Ovary (tissue), 10 donors: ENCODE measurements at places on chromosomes 1 and 21. TPM values are rescaled to one million over a fixed set of nuclear protein-coding genes. Genes with fewer than 3 reads are reported as not detected.

GRCh38 chr1:226116673-226117072, 54.2 kb downstream of the H3-3A start:
- H3K4me1 ChIP-seq, result no peaks in the 10 kb centered on the region
- no peaks in the 10 kb centered on the region for H3K27me3 ChIP-seq
- H3K36me3 ChIP-seq, result no peaks in the 10 kb centered on the region
- no peak overlapping the region for H3K27ac ChIP-seq

Gene PIK3R3
- 9.5 TPM for total RNA-seq

- no peaks in the 10 kb centered on the region for H3K27me3 ChIP-seq
- H3K4me1 ChIP-seq, result no peaks in the 10 kb centered on the region
- DNase-seq, result no peak
- no peaks in the 10 kb centered on the region for H3K36me3 ChIP-seq
- H3K27ac ChIP-seq, result no peak overlapping the region
- peak overlapping the region; percentile 18 for H3K4me3 ChIP-seq
These were observed 34.1 kb downstream of the OR2G3 start for GRCh38 chr1:247639381-247639981.

- no peak overlapping the region for H3K4me3 ChIP-seq
- no peak overlapping the region for H3K27ac ChIP-seq
- H3K36me3 ChIP-seq, result no peaks in the 10 kb centered on the region
- no peaks in the 10 kb centered on the region for H3K4me1 ChIP-seq
These were observed 41.2 kb downstream of the GJA5 start for GRCh38 chr1:147719029-147719698.

Gene IL12RB2
- total RNA-seq, result 0.25 TPM

Gene TIE1
- total RNA-seq, result 6.4 TPM

Gene DNAH14
- 24.2 TPM for total RNA-seq

- no peak overlapping the region for H3K4me3 ChIP-seq
- H3K27me3 ChIP-seq, result no peaks in the 10 kb centered on the region
- no peaks in the 10 kb centered on the region for H3K4me1 ChIP-seq
- H3K36me3 ChIP-seq, result no peaks in the 10 kb centered on the region
These were observed 29.4 kb downstream of the COA7 start for GRCh38 chr1:52668711-52669110.

Gene GJA8
- total RNA-seq, result not detected

GRCh38 chr1:5969168-5969567, 23.1 kb downstream of the NPHP4 start:
- no peaks in the 10 kb centered on the region for H3K36me3 ChIP-seq
- H3K27ac ChIP-seq, result no peak overlapping the region
- no peaks in the 10 kb centered on the region for H3K27me3 ChIP-seq
- no peak for DNase-seq

- no peak overlapping the region for H3K27ac ChIP-seq
- H3K4me1 ChIP-seq, result no peaks in the 10 kb centered on the region
- no peaks in the 10 kb centered on the region for H3K36me3 ChIP-seq
- no peak overlapping the region for H3K4me3 ChIP-seq
- H3K27me3 ChIP-seq, result no peaks in the 10 kb centered on the region
These were observed 97.9 kb upstream of the SYT6 start for GRCh38 chr1:114251573-114251939.

Gene ITLN2
- 0.53 TPM for total RNA-seq

Gene LIPI
- total RNA-seq, result not detected

Gene RAB7B
- total RNA-seq, result 1.6 TPM

DNA sequence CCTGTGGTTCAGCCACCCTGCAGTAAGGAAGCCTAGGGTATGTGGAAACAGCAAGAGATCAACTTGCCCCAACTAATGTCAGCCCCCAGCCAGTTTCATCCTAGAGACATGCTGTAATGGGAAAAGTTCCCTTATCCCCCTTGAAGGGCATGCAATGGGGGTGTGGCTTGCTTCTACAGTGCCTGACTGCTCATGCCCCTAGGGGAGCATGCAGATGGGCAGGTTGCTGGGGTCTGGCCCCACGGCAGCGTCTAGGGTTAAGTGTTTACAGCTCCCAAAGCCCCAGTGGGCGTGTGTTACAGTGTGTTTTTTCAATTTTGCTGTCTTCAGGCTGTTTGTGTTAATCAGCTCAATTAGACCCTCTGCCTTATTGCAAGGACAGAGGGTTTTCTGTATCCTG, 1105.9 kb downstream of the AMY1C start:
- H3K27ac ChIP-seq, result no peak overlapping the region
- no peaks in the 10 kb centered on the region for H3K4me1 ChIP-seq
- no peaks in the 10 kb centered on the region for H3K36me3 ChIP-seq
- H3K4me3 ChIP-seq, result no peak overlapping the region

- peaks cover 4% of the 10 kb centered on the region for H3K4me1 ChIP-seq
- H3K27ac ChIP-seq, result no peak overlapping the region
- H3K4me3 ChIP-seq, result no peak overlapping the region
- no peak for DNase-seq
- H3K27me3 ChIP-seq, result no peaks in the 10 kb centered on the region
- no peaks in the 10 kb centered on the region for H3K36me3 ChIP-seq
These were observed 3.1 kb downstream of the C1orf162 start for GRCh38 chr1:111476761-111477309.
